GM23338 (cell line): ENCODE measurements at places on chromosomes 3 and 15. TPM values are rescaled to one million over a fixed set of nuclear protein-coding genes. Genes with fewer than 3 reads are reported as not detected.

The KY gene
- not detected in 2 replicates for total RNA-seq

DNA sequence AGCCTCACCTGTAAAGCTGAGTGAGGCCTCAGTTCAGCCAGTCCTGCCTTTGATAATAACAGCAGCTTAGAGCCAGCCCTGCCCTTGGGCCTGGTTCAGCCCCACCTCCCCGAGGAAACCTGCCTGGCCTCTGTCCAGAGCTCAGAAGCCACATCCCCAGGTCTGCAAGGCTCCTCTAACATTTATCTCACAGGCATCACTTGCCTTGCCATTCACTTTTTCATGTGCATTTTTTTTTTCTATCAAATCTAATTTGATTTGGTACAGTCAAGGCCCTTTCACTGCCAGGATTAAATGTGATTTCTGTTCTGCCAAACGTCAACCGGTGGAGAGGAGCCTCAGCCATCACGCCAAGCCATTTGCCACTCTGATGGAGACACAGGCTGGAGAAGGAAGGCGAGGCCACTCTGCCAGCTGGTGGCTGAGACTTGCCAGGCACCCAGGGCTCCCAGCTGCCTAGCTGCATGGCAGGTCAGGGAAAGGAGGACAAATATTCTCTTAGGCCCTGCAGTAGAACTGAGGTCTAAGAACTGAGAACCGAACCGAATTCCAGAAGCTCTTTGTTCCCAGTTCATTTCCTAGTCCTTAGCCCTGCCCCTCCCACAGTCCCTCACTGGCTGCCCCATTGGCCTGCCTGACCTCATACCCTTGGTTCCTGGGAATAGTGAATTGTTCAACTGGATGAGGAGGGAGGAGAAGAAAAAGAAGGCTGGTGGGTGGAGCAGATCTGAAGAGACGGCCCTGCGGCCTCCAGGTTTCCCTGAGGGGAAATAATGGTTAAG, 76.4 kb downstream of the SPSB4 start:
- H3K27ac ChIP-seq = no peak overlapping the region
- H3K36me3 ChIP-seq = no peaks in the 10 kb centered on the region
- no peaks in the 10 kb centered on the region for H3K4me1 ChIP-seq
- no peaks in the 10 kb centered on the region for H3K27me3 ChIP-seq

GRCh38 chr3:123880998-123881561, 3.1 kb downstream of the MYLK start:
- H3K27me3 ChIP-seq = peaks cover 13% of the 10 kb centered on the region
- DNase-seq = peak; percentile 73
- no peaks in the 10 kb centered on the region for H3K36me3 ChIP-seq

The MYO1E gene
- total RNA-seq = 99.4 and 131 TPM in 2 replicates

- H3K36me3 ChIP-seq = no peaks in the 10 kb centered on the region
- no peaks in the 10 kb centered on the region for H3K27me3 ChIP-seq
- no peak overlapping the region for H3K4me3 ChIP-seq
- no peak for DNase-seq
- no peaks in the 10 kb centered on the region for H3K4me1 ChIP-seq
These were observed 60.9 kb downstream of the RPLP1 start for GRCh38 chr15:69513450-69513960.

DNA sequence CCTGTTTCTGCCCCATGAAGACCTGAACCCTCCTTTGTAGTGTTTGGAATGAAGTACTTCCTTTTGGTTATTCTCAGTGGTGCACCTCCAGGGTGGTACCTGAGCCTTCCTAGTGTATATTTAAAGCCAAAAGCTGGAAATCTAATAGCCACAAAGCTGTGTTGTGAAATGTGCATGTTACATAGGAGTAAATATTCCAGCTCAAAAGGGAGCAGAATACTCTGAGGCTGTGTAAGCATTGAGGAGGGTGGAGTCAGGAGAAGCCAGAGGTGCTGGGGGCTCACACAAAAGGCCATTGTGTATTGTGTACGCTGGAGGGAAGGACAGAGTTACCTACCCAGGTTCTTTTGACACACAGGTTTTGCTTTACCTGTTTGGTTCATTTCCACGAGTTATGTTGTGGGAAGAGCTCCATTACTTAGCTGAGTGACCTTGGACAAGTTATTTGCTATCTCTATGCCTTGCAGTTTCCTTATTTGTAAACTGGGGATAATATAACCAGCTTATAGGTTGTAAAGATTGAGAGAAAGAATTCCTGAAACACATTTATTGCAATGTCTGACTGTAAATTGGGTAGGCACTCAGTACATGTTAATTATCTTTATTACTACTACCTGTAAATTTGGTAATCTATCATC, 24.7 kb downstream of the GPR171 start:
- DNase-seq = no peak
- no peak overlapping the region for H3K27ac ChIP-seq
- no peaks in the 10 kb centered on the region for H3K36me3 ChIP-seq
- no peak overlapping the region for H3K4me3 ChIP-seq

The GCNT3 gene
- total RNA-seq = not detected in 2 replicates
